ENCODE measurements at places on chromosomes 5 and 9.

GRCh38 chr5:56565644-56566043, 249.7 kb upstream of the MAP3K1 start:
- no peak for DNase-seq

DNA sequence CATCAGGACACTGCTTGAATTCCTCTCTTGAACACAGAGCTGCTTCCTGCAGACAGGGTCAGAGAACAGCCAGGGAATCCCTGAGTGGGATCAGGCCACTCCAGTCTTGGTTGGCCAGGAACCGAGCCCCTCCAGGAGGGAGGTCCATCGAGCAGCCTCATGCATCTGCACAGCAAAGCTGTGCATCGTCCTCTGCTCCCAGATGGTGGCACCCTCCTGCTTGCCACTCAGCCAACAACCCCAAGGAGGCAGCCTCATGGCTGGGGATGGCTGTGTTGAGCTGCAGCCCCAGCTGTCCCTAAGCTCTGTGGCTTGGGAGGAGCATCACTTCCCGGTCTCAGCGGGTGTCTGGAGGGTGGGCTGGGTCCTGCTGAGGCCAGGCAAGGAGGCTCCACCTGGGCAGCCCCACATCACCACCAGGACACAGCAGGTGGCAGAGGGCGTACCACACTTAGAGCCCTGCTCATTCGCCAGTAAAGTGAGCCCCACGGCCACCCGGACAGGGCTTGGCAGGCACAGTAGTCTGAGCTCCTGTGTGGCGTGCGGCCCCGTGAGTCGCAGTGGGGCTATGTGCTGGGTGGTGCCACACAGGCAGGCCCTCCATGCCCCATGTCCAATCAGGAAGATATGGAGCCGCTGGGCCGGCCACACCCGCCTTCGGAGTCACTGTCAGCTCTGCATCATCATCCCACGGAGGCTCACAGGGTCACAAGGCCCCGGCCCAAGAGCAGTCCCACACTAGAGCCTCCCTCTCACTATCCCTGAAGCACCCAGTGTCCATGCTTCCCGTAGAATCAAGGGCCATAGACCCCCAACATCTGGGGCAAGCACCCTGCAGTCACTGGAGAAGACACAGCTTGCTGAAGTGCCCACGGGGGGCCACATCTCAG, 11.9 kb downstream of the LPCAT1 start:
- DNase-seq: peak; percentile 76

GRCh38 chr9:72557549-72557948, 36.1 kb downstream of the TMC1 start:
- DNase-seq: no peak

- DNase-seq: no peak
Observed at GRCh38 chr5:133877351-133878235, 90.8 kb downstream of the C5orf15 start.

DNA sequence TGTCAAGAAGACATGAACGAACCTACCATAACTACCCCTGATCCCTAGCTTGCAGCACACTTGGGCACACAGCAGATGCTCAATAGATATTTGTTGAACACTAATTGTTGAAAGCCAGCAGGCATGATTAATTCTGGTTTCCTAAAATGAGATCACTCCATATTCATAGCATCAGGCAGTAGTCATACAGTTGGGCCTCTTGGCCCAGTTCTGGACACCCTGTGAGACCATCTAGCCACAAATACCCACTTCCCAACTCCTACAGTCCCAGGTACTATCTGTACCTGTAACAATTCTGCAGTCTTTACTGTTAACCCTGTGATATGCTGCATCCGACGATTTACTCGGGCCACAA, 24.2 kb downstream of the P4HA2 start:
- DNase-seq: no peak

GRCh38 chr9:89598926-89599325, 5.9 kb upstream of the GADD45G start:
- no peak for DNase-seq

GRCh38 chr5:137147346-137147745, 351.8 kb downstream of the SPOCK1 start:
- no peak for DNase-seq

GRCh38 chr5:133930813-133931090, 37.7 kb downstream of the C5orf15 start:
- no peak for DNase-seq

GRCh38 chr5:81361600-81361999, 32.3 kb downstream of the ACOT12 start:
- DNase-seq: no peak

- no peak for DNase-seq
Observed at GRCh38 chr5:50822761-50823160, 156.3 kb downstream of the PARP8 start.

DNA sequence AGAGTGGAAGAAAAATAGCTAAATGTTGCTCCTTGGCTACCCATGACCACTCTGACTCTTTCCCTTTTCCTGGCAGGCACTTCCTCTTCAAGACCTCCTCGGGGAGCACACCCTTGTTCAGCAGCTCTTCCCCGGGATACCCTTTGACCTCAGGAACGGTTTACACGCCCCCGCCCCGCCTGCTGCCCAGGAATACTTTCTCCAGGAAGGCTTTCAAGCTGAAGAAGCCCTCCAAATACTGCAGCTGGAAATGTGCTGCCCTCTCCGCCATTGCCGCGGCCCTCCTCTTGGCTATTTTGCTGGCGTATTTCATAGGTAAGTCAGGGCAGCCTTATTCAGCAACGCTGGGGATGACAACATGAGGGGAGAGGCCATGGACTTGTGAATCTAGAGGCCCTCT, 298.6 kb upstream of the WWC1 start:
- DNase-seq: no peak

DNA sequence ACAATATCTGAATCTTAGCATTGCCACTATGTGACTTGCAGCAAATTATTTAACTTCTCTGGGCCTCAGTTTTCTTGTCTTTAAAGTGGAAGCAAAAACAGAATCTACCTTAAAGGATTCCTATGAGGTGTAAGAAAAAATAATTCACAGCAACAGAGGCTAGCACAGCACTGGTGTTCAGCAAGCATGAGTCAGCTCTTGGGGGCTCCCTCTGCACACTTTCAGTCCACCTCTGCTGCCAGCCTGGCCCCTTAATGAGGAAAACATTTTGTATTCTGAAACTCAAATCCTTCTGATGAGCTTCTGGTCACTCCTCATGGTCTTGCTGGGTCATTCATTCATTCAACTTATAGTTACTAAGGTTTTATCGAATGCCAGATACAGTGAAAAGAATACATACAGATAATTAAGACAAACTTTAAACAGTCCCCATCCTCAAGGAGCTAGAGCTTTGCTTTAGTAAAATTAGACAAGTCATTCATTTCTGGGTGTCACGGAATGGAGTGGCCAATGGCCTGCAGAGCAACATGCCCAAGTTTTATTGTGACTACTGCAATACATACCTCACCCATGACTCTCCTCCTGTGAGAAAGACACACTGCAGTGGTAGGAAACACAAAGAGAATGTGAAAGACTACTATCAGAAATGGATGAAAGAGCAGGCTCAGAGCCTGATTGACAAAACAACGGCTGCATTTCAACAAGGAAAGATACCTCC, 26.8 kb upstream of the IQGAP2 start:
- no peak for DNase-seq

DNA sequence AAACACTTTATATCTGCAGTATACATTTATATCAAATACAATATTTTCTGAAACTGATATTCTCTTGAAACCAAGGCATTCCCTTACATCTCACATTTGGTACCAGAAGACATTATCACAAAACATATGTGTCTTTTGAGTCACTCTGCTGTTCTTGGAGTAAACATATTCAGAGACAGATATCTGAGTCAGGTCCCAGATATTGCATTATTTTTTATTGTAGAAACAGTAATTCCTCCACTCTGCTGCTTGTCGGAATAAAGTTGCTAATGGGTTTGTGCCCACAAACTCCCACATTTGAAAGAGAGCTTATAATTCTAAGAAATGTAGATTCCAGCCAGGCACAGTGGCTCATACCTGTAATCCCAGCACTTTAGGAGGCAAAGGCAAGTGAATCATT, 261.1 kb upstream of the DAPK1 start:
- no peak for DNase-seq

Data from NCI-H774 (cell line).